ENCODE measurements at places on chromosomes 16 and 17.

GRCh38 chr17:27356091-27356705, 62.3 kb downstream of the WSB1 start:
- DNase-seq, result no peak

- DNase-seq, result no peak
Measured at GRCh38 chr17:79608624-79608959, 2.3 kb downstream of the RBFOX3 start.

DNA sequence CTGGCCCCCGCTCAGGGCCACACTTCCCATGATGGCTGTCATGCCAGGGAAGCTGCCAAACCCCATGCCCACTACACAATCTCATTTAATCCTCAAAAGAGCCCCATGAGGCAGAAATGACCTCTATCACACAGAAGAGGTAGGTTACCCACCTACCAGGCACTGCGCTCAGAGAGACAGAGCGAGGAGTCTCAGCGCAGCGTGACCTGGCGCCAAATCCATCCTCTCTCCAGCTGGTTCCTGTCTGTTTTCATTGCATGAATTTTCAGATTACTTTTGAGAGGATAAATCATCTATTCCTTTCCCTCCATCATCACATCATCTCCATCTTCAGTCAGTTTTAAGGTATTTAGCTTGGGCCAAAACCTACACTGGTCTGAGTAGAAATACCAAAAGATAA, 101.5 kb upstream of the DNAH17 start:
- DNase-seq, result no peak

DNA sequence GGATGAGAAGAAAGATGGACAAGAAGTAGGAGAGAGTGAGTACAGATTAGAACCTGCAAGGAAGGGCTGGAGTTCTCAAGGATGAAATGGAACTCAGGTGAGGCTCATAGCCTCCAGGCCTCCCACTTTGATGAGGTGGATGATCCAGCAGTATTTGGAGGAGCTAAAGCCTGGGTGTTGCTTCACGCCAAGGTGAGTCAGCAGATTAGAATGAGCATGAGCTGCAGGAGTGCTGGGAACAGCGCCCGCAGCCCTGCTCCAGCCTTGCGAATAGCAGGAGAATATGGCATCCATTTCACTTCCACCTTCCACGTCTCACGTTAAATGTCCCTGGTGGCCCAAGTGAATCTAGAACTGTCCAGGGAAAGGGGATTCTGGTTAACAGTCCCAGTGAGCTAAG, 94.4 kb upstream of the CPHXL start:
- no peak for DNase-seq

- no peak for DNase-seq
Measured at GRCh38 chr17:39623356-39623950, 3.3 kb upstream of the PPP1R1B start.

GRCh38 chr16:50724306-50724705, 17.6 kb upstream of the CYLD start:
- DNase-seq, result no peak

Data from GM12878 (cell line).